ENCODE measurements at places on chromosomes 5 and 9.
A peak's percentile ranks its signal among the peaks of the same experiment; 100 is the strongest.

DNA sequence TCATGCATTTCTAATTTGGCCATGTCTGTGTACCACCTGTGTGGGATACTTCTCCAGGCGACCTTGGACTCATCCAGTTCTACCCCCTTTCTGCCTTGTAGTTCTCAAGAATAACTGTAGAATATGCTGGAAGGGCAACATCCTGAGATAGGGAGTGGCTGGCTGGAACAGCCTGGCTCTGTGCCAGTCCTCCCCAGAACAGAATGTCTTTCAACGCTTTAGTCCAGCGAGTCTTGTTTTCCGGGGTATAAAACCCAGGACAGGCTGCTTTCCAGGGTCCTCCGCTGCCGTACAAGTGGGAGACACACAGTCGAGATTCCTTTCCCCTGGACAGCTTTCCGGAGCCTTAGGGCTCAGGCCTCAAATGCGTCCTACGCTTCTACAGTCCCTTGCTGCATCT is 45.4 kb upstream of the XPA start:
- no peak for DNase-seq

DNA sequence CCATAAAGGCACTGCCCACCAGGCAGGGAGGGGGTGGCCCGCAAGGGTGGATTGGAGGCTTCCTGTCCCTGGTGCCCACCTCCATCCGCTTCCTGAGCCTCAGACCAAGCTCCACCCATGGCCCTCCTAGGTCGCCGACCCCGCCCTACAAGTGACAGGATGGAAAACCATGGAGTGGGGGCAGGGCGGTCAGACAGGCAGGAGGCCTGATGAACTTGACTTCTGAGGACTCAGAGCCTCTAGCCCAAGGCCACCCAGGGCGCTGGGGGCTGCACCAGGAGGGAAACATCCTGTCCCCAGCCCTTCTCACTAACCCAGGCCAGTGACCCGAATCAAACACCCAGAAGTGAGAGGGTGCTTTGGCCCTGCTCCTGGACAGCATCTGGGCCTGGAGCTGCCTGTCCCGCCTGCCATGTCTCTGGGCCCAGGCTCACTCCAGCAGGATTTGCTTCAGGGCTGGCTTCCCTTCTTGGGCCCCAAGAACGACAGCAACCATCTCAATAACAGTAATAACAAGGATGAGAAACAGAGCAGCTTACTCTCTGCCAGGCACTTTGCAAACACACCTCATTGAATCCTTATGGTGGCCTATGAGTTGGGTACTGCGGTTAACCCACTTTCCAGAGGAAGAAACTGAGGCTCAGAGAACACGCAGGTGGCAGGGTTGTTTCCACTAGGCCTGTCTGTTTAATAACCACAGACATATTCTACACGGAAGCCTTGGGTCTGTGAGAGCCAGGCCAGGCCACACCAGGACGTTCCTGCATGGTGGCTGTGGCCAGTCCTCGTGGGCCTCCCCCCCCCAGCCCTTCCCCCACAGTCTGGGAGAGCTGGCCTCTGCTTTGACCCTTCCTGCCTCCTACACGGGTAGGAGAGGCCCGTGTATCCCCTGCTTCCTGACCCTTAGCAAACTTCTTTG is 4.4 kb upstream of the ST6GALNAC6 start:
- DNase-seq: no peak

DNA sequence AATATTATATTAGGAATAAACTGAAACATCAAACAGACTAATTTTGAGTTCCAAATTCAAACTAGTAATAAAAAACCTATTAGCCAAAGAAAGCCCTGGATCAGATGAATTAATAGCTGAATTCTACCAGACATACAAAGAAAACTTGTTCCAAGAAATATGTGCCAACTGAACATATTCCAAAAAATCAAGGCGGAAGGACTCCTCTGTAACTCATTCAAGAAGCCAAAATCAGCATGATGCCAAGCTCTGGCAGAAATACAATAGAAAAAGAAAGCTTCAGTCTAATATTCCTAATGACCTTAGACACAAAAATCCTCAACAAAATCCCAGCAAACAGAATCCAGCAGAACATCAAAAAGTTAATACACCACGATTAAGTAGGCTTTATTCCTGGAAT is 619.1 kb upstream of the COX7C start:
- DNase-seq: no peak

DNA sequence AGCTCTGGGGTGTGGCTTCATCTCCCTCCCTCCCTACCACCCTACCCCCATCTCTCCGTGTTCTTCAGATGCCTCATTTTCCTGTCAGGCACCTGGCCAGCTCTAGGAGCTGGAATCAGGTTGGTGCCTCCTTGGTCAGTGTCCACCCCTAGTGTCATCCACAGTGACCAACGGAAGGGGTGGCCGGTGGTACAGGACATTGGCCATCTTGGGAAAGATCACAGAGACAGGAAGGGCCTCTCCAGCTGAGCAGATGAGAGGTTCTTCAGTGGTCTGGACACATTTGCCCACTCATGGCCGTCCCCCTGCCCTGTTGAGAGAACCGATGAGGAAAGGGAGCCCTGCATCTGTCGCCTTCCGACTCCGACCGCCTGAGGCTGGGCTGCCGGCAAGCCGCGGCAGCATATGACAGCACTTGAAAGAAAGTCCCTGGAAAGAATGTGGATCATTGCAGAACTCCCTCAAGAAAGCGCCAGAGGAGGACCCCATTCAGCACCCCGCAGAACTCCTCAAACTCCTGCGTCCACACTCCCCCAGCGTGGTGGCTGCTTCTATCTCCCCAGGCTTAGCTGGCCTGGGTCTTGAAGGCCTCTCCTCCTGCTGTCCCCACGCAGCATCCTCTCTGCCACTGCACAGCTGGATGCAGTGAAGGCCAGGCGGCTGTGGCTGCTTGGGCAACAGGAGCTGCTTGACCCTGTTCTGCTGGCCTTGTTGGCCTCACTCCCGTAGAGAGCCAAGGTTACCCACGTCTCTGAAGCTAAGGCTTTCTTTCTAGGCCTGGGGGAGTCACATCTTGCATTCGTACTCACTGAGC is 1.9 kb upstream of the CLPTM1L start:
- DNase-seq: no peak

GRCh38 chr9:103837940-103838339 is 256.2 kb upstream of the SMC2 start:
- no peak for DNase-seq

- DNase-seq: peak; percentile 13
These were observed 14.9 kb downstream of the SPAAR start for GRCh38 chr9:35923927-35924763.

DNA sequence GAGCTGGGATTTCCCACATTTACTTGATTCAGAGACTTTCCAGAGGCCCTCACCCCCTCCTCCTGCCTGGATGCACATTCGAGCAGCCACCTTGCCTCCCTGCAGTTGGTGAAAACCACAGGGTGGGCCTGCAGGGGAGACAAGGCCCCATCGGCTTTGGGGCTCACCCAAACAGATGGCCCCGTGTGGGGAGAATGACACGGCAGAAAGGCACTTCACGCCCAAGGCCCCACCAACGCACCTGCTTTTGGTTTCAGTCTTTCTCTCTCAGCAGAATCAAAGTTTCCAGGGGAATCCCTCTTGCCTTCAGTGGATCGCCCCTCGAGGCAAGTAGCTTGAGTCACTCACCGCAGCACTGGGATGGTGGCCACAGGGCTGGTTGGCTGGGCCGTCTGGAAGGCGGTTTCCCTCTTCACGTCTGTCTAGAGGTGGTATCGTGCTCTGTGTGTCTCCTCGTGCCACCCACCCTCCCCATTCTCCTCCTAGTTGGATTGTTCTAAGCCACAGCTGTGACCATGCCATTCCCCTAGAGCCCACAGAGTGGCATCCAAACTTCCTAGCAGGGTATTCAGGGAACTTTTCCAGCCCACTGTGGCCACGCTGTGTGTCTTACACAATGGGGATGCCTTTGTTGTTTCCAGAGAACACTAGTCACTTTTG is 31.8 kb downstream of the SEC61B start:
- DNase-seq: no peak

GRCh38 chr5:127002390-127002789 is 28.0 kb downstream of the MARCHF3 start:
- no peak for DNase-seq
